ENCODE measurements at places on chromosomes 4 and X.

DNA sequence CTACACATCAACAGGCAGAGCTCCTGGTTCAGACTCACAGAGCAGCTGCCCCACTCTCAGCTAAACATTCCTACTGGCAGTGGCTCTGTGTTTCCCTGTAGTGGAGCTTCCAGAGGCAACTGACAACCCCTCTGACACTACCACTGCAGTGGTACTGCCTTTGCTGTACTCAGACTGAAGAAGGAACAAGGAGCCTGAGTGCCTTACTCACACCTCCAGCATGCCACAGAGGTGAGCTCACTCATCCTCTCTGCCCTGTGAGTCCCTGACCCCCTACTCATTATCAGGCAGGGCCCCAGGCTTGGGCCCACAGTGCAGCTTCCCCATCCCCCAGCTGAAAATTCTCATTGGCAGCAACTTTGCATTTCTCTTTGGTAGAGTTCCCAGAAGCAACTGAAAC, 240.5 kb upstream of the POF1B start:
- DNase-seq, result no peak
- no peaks in the 10 kb centered on the region for H3K4me1 ChIP-seq
- H3K4me3 ChIP-seq, result no peak overlapping the region
- H3K27me3 ChIP-seq, result no peaks in the 10 kb centered on the region
- no peaks in the 10 kb centered on the region for H3K36me3 ChIP-seq

DNA sequence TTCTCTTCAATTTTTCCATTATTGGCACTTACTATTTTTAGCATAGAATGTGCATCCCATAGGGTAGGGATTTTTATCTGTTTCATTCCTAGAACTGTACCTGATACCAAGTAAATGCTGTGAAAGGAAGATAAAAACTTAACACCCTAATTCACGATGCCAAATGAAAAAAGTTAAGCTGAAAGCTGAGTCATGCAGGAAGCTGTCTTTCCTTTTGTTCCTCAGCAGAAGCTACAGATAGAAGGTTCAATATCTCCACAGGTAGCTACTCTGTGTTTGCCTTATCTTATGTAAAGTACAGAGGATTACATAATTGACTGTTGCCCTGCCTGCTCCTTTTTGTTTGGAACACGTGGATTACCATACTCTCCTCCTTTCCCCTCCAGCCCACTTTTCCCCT, 77.0 kb downstream of the LRP2BP start:
- no peaks in the 10 kb centered on the region for H3K27me3 ChIP-seq
- H3K4me3 ChIP-seq, result no peak overlapping the region
- H3K4me1 ChIP-seq, result no peaks in the 10 kb centered on the region

DNA sequence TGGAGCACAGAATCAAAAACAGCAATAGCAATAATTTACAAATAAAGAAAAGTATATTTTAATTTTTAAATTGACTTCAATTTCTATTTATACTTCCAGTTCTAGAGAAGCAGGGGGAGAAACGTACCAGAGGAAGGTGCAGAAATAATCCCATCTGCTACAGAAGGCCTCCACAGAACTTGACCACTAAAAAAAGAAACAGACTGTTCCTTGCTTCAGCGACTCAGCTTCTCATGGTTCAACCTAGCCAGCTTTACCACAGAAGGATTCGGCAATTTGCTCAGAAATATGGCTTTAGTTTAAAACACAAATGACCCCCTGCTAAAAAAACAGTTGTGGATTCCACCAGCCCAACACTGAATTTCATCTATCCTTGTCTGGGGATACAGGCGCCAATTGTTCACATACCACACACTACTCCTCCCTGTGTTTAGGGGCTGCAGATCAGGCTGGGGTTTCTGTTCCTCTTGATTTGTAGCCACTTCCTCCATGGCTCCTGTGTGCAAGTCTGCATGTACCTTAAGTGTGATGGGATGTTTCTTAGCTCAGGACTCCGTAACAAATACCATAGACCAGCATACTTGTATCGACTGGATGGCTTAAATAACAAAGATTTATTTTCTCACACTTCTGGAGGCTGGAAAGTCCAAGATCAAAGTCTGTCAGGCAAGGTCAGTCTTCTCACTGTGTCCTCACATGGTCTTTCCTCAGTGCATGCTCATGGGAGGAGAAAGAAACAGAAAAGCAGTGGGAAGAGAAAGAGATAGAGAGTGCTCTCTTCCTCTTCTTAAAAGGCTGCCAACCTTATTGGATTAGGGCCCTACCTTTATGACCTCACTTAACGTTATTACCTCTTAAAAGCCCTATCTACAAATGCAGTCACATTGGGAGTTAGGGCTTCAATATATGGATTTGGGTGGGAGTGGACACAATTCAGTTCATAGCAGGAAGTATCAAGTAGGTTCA, 79.1 kb downstream of the AMOT start:
- no peak overlapping the region for H3K4me3 ChIP-seq
- no peaks in the 10 kb centered on the region for H3K27me3 ChIP-seq
- no peaks in the 10 kb centered on the region for H3K4me1 ChIP-seq
- no peak for DNase-seq

DNA sequence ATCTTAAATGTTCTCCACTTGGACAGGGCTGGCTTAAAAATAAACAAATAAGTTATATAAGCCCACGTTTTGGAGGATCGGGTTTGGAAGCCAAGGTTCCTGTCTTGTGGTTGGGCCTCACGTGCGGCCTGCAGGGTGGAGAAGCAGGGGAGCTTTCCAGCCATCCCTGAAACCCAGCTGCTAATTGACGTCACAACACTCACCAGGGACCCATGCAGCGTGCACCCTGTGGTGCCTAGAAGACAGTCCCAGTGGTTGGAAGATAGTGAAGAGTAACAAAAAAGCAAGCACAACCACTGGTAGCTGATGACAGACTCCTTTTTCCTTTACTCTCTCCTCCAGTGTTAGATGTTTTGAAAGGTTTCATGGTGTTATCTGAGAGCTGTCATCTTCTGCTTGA, 142.0 kb upstream of the RBPJ start:
- H3K4me3 ChIP-seq, result no peak overlapping the region
- H3K27me3 ChIP-seq, result no peaks in the 10 kb centered on the region
- no peak for DNase-seq
- H3K36me3 ChIP-seq, result no peaks in the 10 kb centered on the region

DNA sequence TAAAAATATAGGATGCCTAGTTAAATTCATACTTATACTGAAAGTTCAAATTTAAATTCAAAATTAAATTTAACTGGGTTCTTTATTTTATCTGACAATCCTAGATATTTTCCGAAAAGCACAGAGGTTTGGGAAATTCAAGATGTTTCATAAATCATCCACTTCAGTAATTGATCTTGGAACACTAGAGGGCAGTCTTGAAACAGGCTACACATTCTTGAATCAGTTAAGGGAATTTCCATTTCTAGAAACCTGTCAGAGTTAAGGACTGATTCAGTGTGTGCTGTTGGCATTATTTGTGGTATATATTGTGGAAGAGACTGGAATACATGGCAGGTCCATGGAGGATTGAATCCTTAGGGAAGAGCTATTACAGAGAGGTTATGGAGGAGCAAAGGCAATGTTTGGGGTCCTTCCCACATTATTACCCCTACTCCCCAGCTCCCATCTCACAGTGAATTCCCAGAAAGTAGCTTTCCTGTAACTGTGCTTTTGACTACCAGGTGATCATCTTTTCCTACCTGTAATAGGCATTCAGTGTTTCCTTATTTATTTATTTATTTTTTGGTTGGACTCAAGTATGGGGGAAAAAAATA, 92.9 kb downstream of the EGF start:
- no peak for DNase-seq
- H3K36me3 ChIP-seq, result no peaks in the 10 kb centered on the region
- H3K27ac ChIP-seq, result no peak overlapping the region

GRCh38 chr4:75141162-75141561, 208.2 kb downstream of the PARM1 start:
- H3K36me3 ChIP-seq, result no peaks in the 10 kb centered on the region
- H3K27me3 ChIP-seq, result no peaks in the 10 kb centered on the region
- H3K4me1 ChIP-seq, result no peaks in the 10 kb centered on the region
- no peak overlapping the region for H3K27ac ChIP-seq

- no peak overlapping the region for H3K4me3 ChIP-seq
- H3K27ac ChIP-seq, result no peak overlapping the region
- no peaks in the 10 kb centered on the region for H3K4me1 ChIP-seq
- no peaks in the 10 kb centered on the region for H3K27me3 ChIP-seq
These were observed 122.3 kb downstream of the ARHGAP10 start for GRCh38 chr4:147854154-147854553.

GRCh38 chrX:44043496-44043895, 70.3 kb upstream of the NDP start:
- H3K27ac ChIP-seq, result no peak overlapping the region
- H3K4me3 ChIP-seq, result no peak overlapping the region
- H3K36me3 ChIP-seq, result no peaks in the 10 kb centered on the region
- no peaks in the 10 kb centered on the region for H3K4me1 ChIP-seq

DNA sequence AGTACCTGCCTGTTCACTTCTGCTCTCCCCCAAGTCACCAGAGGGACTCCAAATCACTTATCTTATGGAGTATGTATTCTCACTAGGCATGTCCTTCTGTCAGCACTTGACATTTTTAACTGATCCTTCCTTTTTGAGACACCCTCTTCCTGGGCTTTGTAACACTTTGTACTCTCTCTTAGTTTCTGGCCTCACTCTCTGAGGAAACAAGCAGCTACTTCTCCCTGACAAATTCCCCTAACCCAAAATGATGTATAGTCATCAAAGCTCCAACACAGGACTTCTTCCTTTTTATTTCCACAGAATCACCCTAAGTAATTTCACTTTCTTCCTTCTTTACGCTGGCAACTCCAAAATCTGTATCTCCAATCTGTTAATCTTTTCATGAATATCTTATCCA, 101.8 kb downstream of the ARAP2 start:
- H3K4me1 ChIP-seq, result no peaks in the 10 kb centered on the region
- no peaks in the 10 kb centered on the region for H3K36me3 ChIP-seq
- H3K27me3 ChIP-seq, result no peaks in the 10 kb centered on the region

DNA sequence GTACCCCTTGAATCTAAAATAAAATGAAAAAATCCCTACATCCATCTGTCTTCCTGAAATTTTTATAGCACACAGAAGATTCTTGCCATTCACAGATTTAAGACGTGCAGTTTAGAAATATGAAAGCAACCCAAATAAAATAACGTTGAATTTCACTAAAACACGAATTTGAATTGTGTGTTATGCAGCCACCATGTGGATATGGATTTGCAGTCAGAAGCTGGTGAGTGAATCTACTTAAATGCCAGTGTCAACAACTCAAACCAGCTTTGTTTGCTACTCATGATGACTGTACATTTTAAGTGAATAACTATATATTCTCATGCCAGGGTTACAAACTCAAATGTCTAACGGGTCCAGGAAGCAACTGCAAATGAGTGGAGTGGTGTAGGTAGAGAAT, 173.0 kb upstream of the HAND2 start:
- DNase-seq, result no peak
- no peak overlapping the region for H3K27ac ChIP-seq
- no peaks in the 10 kb centered on the region for H3K27me3 ChIP-seq
- H3K4me1 ChIP-seq, result no peaks in the 10 kb centered on the region
- no peaks in the 10 kb centered on the region for H3K36me3 ChIP-seq

DNA sequence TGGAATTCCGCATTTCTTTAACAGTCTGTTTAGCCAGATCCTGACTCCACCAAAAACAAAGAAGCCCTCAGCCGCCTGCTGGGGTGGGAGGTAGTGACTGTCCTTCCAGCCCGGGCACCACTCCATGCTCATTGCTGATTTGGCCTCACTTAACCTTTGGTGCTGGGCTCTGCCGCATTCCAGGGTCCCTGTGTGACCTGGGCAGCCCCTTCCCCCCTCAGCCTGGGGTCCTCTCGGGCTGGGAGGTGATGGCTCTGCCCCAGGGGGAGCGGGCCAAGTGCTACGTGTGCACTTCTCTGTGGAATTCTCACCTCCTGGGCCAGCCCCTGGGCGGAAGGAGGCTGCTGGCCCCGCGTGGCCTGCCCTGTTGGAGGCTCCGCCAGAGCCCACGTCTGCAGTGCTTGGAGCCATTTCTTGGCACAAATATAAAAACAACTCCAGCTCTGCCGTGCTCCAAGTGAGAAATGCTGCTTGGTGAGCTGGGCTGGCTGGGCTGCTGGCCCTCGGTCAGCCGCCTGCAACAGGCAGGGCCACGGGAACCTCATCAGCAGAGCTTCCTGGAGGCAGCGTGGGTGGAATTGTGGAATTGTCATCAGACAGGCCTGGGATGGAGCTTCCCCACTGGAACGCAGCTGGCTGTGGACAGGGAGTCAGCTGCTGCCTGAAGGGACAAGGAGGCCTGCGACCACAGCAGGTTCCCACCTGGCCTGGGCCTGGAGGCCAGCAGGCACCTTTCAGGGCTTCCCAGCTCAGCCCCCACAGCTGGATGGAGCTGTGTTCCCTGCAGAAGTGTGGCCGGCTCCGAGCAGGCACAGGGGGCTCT, 66.0 kb downstream of the TRMT44 start:
- H3K4me3 ChIP-seq, result no peak overlapping the region
- no peaks in the 10 kb centered on the region for H3K4me1 ChIP-seq
- peak; percentile 21 for DNase-seq
- H3K27ac ChIP-seq, result peak overlapping the region; percentile 18

- H3K27ac ChIP-seq, result no peak overlapping the region
- no peaks in the 10 kb centered on the region for H3K4me1 ChIP-seq
- no peaks in the 10 kb centered on the region for H3K27me3 ChIP-seq
- no peaks in the 10 kb centered on the region for H3K36me3 ChIP-seq
These were observed 351.1 kb downstream of the GRXCR1 start for GRCh38 chr4:43243433-43244116.

DNA sequence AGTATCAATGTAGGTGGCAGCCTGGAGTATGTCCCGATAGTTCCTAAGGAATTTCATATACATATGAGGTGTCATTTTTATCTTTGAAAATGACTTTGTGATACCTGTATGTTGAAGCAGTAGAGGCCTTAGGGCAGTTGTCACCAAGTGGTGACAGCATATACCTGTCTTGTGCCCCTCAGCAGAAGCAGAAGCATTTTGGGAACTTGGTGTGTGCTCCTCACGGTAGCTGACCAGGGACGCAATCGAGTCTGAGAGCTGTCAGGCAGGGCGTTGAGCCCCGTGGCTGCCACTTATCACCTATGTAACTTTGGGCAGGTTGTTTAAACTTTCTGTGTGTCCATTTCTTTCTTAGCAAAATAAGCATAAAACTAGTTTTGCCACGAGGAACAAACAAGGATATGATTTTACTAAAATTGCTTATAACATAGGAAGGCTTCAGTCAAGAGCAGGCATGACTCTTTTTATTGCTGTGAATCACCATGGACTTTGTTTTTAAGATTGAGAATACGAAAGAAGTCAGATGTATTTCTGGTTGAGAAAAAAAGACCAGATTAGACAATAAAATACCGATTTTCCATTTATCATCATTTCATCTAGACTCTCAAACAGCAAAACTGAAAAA, 161.5 kb downstream of the CPE start:
- H3K27ac ChIP-seq, result no peak overlapping the region
- H3K4me1 ChIP-seq, result no peaks in the 10 kb centered on the region
- no peak for DNase-seq
- H3K27me3 ChIP-seq, result no peaks in the 10 kb centered on the region
- H3K36me3 ChIP-seq, result no peaks in the 10 kb centered on the region

- no peaks in the 10 kb centered on the region for H3K4me1 ChIP-seq
- DNase-seq, result no peak
- H3K27me3 ChIP-seq, result no peaks in the 10 kb centered on the region
- no peak overlapping the region for H3K4me3 ChIP-seq
- no peak overlapping the region for H3K27ac ChIP-seq
These were observed 183.7 kb downstream of the TENM3 start for GRCh38 chr4:182426901-182427300.
